ENCODE measurements at places on chromosomes 7 and 10.

GRCh38 chr7:101137651-101138212, 10.8 kb downstream of the SERPINE1 start:
- DNase-seq = no peak

GRCh38 chr10:14605231-14605925, 169.3 kb downstream of the FAM107B start:
- no peak for DNase-seq

DNA sequence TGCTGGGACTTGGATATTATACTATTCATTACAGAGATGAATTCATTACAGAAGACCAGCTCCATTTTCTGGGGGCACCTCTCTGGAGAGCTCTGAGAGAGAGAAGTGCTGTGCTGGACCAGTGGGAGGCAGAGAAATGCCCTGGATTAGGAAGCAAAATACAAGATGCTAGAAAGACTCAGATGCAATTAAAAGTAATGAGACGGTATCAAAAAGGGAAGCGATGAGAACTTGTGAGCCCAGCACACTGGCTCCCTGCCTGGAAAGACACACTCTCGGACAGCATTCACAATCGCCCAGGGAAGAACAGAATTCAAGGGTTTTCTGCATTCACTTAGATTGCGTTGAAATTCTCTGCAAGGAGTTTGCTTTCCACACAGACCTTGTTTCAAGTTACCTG, 3.5 kb upstream of the FRAT2 start:
- no peak for DNase-seq

DNA sequence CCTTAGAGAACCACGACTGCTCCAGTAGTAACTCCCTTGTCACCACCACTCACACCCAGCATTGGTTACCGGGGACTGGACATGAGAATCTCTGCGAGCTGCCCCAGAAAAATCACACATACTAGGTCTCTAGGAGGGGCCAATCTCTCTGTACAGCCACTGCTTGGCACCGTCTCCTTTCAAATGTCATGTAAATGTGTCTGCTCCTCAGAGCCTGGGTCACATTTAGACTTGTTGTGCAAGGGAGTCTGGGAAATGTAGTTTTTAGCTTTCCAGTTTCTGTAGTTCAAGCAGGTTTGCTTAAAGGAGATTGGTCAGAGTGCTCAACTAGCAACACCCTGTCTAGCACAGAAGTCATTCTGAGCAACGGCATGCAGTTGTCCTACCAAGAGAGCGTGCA, 60.0 kb downstream of the CHN2 start:
- no peak for DNase-seq

DNA sequence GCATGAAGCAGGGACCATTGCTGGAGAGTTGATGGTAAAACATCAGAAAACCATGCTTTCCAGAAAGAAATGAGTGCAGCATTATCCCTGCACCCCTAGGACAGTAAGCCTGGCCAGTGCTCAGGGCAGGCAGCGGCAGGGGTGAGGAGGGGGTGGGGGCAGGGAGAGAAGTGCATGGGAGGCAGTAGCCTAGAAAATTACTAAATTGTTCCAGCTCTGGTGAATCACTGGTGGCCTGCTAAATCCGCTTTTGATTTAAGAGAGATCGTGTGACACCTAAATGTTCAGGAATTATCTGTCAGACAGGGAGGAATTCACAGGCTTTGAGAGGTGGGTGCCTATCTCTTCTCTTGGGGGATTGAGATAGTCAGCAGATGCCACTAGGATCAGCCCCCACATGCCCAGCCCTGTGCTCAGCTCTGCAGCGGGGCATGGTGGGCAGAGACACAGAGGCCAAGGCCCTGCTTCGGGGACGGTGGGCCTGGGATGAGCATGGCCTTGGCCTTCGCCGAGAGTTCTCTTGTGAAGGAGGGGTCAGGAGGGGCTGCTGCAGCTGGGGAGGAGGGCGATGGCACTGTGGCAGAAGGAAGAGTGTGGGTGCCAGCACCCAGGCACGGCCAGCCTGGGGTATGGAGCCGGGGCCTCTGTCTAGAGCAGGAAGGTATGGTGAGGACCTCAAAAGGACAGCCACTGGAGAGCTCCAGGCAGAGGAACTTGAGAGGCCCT, 5.0 kb upstream of the AQP1 start:
- DNase-seq = no peak

- DNase-seq = no peak
Measured at GRCh38 chr7:19798986-19799385, 25.6 kb upstream of the TMEM196 start.

GRCh38 chr7:133470-133869, 58.9 kb upstream of the FAM20C start:
- no peak for DNase-seq

GRCh38 chr7:55432939-55433784, 68.0 kb downstream of the LANCL2 start:
- no peak for DNase-seq

DNA sequence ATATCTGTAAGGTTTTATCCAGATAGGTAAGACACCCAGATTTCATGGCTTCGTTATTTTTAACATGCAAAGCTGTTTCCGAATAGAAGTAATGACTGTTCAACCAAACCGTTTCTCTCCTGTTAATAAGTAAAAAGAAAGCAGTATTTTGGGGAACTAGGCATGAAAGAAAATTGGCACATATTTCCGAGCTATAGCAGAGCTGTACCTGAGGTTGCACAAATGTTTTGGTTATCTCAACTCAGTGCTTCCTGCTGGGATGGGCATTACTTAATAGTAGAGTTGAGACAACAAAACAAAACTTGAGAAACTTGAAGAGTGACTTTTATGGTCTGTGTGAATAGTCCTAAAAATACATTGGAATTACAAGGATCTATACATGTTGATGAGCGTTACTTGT, 564.3 kb upstream of the SORCS1 start:
- DNase-seq = no peak

- no peak for DNase-seq
Measured at GRCh38 chr10:83580373-83581012, 558.8 kb upstream of the GHITM start.

DNA sequence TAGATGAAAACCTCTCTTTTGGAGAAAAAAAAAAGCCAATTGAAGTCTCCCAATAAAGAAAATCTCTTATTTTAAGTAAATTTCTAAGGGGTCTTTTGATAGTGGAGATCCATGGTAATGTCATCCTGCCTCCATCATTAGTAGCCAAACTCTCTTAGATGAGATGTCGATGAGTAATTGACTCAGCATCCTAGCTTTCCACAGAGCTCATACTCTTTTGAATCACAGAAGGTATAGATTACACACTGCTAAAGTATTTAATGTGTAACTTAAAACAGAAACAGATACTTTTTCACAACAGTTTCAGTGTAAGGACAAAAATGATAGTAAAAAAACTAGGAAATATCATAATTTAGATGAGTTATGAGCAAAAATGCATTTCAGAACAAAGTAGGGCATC, 19.4 kb downstream of the MAGI2 start:
- DNase-seq = no peak

- DNase-seq = no peak
Measured at GRCh38 chr7:11236680-11237079, 263.0 kb downstream of the PHF14 start.

- no peak for DNase-seq
Measured at GRCh38 chr10:99276848-99277486, 41.3 kb upstream of the HPSE2 start.

DNA sequence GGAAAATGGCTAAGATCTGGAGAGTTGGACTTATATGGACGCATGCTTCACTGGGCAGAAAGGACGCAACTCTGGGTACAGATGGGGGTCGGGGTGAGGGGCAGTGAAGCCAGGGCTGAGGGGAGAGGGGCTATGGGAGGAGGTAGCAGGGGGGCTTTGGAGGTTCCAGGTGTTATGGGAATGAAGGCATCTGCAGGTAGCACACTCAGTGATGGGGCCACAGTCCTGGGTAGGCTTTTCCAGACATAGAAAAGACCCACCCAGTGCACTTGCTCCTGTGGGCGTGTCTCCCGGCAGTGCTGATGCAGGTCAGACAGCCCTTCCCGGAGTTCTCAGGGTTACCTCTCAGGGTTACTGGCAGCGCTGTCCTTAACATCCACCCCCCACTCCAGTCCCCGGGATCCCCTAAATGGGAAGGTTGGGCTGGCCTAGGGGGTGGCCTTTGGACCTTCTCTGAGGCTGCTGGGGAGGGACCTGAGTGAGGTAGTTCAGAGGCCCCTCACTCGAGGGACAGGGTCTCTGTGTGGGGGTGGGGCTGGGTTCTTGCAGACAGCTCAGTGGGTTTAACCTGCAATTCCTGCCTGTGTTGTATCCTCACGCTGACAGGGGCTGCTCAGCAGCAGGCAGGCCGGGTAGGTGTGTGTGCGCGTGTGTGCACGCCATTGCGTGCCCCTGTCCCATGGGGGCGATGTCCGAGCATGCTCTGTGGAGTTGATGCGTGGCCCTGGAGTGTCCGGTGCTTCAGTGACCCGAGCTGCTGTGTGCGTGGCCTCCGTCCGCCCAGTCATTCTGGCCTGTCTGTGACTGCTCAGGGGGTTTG, 6.2 kb downstream of the ZYX start:
- DNase-seq = no peak

- peak; percentile 52 for DNase-seq
Measured at GRCh38 chr7:44894888-44895580, 9.7 kb upstream of the PURB start.

- DNase-seq = peak; percentile 15
Measured at GRCh38 chr10:117391436-117392205, 16.4 kb upstream of the PDZD8 start.

- DNase-seq = no peak
Measured at GRCh38 chr7:10632712-10633111, 341.0 kb upstream of the PHF14 start.
